ENCODE measurements at places on chromosomes 7 and 10.

DNA sequence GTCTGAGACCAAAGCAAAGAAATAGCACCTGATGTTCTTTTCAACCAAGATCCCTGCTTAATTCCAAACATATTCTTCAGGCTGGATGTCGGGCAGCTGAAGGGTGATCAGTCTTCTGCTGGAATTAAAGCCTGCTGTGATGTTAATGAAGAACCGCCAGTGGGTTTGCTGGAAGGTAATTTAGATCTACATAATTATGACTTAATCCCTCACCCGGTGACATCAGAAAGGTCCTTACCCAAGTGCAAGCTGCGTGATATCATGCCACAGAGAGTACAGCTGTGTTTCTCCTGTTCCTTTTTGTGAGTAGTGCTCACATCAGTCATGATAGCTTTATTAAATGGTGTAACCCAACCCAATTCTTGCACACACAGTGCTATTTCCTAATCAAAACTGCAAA, 29.1 kb upstream of the LRGUK start:
- DNase-seq, result no peak

GRCh38 chr10:29840516-29841276, 205.9 kb upstream of the SVIL start:
- DNase-seq, result no peak

DNA sequence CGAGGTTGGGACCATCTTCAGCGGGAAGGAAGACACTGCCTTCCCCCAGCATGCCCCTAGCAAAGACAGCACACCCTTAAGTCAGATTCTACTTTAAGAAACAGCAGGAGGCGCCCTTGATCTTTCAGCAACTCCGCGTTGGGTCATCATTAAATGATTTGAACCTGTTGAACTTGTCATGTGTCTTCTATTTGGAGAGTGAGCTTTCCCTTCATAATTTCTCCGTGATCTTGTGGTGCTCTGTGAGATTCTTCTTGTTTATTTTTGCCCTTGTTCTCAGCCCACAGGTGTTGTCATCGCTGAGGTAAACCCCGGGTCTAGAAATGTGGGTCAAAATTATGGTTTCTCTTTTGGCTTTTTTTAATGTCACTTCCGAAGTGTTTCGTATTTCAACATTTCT, 49.5 kb upstream of the PITRM1 start:
- DNase-seq, result no peak

DNA sequence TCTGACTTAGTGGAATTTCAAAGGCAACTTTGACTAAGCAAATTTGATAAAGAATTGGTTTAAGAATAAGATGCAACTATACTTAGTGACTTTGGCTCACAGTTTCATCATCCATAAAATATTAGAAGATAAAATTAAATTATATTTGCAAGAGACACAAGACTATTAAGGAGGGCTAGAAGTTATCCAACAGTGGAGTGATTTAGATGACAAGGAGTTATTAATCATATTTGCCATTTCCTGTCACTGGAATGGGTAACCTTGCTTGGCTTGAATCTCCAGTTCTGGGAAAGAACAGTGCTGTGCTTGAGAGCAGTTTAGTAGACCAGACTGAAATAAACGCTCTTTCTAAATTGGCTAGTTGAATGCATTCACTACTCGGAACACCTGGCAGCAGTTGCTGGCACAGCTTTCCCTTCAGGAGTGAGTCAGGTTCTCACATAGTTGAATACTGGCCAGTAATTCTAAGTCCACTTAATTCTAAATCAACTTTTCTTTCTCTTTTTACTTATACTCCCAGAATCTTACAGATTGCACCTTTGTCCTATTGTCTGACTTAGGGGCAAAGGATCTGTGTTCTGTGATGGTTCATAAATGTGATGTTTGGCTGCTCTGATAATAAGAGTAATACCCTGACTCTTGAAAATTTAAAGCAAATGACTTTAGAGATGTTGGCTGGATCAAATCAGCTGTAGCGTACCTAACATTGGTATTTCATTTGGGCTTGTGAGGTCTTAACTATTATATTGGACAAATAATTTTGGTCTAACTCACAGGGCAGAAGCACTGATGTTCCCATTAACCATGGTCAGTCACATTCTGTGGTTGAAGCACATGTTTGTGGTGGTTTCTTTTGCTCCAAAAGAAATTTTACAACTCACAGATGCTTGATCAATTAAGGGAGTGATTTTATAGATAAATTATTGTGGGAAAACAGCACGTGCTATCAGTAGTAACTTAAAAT, 16.6 kb downstream of the STMP1 start:
- no peak for DNase-seq

DNA sequence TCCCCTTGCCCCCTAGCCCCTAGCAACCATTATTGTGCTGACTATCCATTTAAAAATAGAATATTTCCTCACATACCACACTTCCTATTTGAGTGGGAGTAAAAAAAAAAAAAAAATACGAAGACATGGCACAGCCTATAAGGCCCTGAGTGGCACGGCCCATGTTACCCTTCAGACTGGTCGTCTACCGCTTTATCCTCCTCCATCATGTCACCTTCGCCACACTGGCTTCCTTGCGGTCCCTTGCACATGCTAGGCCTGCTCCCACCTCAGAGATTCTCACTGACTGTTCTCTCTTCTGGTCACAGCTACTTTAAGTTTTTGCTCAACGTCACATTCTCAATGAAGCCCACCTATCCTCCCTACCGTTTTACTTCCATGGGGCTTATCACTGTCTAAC, 130.3 kb downstream of the ATE1 start:
- DNase-seq, result no peak

- no peak for DNase-seq
These were observed 91.7 kb downstream of the SORCS1 start for GRCh38 chr10:107072786-107073185.

DNA sequence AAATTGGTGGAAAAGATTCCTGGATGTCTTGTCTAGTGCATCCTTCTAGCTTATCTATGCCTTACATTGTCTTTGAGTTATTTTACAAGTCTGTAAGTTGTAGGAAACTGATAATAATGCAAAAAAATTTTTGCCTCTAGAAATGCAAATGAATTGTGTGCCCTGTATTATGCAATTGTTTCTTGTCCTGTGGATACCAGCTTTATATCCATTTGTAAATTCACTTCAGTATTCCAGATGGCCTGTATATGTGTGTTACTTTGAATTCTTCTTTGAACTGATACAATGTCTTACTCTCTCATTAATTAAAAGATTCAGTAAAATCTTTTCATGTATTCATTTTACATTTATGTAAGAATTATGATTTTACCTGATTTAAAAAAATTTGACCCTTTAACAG, 234.3 kb downstream of the LRMDA start:
- DNase-seq, result no peak

GRCh38 chr10:7915923-7916536, 97.7 kb downstream of the TAF3 start:
- no peak for DNase-seq

- no peak for DNase-seq
These were observed 5.7 kb downstream of the ARL5B start for GRCh38 chr10:18664841-18665478.

- DNase-seq, result no peak
These were observed 540.3 kb upstream of the MGMT start for GRCh38 chr10:128926711-128927110.

DNA sequence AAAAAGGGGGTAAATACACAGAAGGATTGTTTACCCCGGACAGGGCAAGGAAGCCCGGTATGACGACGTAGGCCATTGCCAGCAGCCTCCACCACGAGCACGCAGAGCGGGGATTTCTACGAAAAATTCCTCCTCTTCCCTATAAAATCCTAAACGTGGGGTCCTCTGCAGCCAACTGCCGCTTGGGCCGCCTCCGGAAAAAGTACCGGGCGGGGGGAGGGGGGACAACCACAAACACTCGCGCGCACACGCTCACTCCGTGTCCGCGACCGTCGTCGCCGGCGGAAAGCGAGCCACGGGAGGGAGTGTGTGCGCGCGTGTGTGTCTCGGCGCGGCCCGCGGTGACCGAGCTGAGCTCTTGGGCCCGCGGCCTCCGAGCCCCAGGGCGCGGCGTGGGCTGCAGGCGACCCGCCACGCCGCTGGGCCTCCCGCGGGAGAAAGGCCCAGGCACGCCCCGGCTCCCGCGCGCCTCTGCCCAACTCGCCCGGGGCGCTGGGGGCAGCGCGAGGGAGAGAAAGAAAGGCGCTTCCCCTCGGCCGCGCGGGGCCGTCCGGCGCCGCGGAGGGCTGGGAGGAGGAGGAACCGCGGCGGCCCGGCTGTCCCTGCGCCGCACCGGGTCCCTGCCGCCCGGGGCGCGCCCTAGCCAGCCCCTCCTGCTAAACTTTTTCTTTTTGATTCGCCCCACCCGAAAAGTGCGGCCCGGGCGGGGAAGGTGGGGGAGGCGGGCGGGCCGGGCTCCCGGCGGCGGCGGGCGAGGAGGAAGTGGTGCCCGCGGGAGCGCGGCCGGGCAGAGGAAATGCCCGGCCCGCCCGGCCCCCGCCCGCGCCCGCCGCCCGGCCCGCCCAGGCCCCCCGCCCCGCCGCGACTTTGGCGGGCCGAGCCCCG, 1.5 kb downstream of the CTBP2 start:
- DNase-seq, result peak; percentile 29

DNA sequence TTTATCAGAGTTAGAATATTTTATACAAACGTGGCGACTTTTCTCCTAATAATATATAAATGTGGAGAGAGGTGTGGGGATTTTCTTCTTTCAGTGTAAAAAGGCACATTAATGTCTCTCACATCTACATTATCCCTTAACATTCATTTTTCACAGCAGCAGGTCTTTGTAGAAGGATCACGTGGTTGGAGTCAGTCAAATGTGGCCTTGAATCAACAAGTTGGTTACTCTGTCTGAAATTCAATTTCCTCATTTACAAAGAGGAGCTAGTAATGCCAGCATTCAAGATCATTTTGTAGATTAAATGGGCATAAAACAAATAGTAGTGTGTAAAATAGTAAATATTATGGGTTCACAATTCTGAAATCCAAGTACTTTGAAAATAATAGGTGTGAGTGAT, 183.1 kb upstream of the SEMA3E start:
- no peak for DNase-seq

DNA sequence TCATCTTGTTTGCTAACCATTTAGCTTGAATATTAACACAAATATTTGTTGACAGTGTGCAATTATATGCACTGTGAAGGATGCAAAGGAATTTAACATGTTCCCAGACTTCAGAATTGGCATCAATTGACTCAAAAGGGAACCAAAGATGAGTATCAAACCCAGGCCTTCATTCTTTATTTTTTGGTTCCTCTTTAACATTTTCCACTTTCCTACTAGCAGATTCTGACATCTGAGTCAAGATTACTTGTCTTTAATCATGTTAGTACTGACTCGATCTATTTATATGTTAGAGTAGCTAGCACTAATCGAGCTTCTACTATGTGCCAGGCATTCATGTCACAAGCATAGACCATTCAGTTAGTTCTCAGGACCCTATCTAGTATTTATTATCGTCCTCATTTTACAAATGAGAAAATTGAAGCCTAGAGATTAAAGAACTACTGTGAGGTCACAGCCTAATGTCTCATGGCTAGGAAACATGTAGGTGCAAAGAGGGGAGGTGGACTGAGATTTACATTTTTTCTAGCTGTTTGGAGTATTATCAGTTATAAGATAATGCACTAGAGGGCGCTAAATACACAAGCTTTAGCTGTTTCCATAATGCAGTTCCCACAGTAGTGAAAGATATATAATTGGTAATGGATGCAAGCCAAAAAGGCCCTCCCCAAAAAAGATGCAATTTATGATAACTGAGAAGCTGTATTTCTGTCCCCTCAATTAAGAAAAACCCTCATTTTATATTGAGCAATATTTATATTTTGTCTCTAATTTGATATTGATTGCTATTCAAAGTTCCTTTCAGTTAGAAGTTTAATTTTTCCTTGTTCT, 32.9 kb upstream of the KMT2E start:
- DNase-seq, result peak; percentile 68

- DNase-seq, result no peak
These were observed 24.5 kb upstream of the PPP1R9A start for GRCh38 chr7:94882891-94883290.

GRCh38 chr7:30841801-30842541, 69.7 kb upstream of the AQP1 start:
- no peak for DNase-seq

DNA sequence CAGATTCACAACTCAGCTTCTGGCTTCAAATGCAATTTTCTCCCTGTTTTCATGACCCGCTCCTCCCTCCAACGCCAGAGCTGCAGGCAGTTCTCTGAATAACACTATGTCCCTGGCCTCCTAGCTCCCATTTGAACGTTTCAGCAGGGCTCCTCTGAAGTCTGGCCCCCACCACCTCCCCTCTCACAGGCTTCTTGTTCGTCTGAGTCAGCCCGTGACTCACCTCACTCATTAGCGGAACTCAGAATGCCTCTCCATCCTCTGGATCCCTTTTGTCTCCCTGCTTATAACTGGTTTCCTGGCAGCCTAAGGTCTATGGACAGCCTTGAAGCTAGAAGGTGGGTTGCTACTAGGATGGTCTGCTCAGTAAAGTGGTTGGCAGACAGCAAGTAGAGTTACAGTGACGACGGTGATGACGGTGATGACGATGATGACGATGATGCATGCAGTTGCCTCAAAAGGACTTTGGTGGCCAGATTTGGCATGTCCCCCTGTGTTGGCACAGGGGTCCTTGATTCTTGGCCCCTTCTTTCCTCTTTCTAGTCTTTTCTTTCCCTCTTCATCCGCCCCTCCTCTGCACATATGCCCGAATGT, 83.3 kb upstream of the MKLN1 start:
- no peak for DNase-seq

GRCh38 chr10:63375859-63376258, 89.9 kb downstream of the JMJD1C start:
- DNase-seq, result no peak

DNA sequence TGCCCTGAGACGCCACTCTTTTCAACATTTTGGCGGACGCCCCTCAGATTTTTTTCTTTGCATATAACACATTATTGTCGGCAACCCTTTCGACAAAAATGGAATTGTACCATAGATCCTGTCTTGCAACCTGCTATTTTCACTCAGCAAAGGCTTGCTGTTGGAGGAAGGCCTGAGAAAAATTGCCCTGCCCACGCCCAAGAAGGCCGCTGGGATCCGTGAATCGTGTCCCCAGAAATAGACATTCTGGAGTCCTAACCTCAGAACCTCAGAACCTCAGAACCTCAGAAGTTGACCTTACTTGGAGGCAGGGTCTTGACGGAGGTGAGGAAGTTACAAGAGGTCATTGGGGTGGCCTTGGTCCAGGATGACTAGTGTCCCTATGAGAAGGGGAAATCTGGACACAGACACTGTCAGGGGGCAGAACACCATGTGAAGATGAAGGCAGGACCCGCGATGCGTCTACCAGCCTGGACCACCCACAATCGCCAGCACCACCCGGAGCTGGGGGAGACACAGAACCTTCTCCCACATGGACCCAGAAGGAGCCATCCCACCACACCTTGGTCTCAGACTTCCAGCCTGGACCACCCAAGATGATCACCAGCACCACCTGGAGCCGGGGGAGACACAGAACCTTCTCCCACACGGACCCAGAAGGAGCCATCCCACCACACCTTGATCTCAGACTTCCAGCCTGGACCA, 19.1 kb upstream of the DNAAF5 start:
- no peak for DNase-seq
